ENCODE measurements at places on chromosomes 12 and 14.

DNA sequence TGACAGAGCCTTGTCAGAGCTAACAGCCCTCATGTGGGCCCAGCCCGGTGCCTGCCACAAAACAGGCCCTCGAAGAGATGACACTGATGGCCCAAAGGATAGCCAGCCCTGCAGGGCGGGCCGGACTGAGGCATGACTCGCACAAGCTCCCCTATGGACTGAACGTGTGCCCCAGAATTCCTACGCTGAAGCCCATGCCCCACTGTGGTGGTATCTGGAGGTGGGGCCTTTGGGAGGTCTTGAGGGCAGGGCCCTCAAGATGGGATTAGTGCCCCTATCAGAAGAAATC lies 38.6 kb downstream of the CHGA start:
- DNase-seq = no peak

- DNase-seq = no peak
Observed at GRCh38 chr12:227923-228845, 14.2 kb upstream of the SLC6A12 start.

- no peak for DNase-seq
Observed at GRCh38 chr14:75371297-75371696, 56.5 kb upstream of the JDP2 start.

GRCh38 chr12:116033765-116034164 lies 243.7 kb downstream of the MED13L start:
- DNase-seq = no peak

DNA sequence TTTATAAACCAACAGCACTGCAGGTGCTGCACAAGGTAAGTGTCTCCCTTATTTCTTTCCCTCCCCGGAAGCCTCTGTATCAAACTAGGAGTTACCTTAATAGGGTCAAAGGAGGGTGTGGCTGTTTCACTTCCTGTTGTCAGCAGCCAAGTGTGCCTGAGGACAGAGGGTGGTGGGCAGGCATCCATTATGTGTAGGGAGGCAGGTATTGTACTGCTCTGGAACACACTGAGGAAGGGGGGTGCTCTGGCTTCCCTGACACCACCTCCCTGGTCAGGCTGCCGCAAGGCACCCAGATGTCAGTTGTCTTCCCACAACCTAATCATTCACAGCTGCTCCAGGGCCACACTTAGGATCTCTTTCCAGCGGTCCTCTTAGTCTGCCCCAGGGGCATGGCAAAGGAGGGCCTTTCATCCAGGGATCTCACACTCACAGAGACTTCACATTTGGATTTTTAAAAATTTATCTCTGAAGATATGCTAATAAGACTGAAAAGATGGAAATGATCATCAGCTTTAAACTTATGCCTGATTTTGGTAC lies 132.0 kb upstream of the ARHGAP5 start:
- DNase-seq = peak; percentile 63

- DNase-seq = no peak
Observed at GRCh38 chr12:112005419-112006395, 7.3 kb downstream of the TMEM116 start.

All from NCI-H1436 treated with DMSO at 0.1 percent for 48 hours (cell line).